ENCODE measurements at places on chromosomes 4 and X.

DNA sequence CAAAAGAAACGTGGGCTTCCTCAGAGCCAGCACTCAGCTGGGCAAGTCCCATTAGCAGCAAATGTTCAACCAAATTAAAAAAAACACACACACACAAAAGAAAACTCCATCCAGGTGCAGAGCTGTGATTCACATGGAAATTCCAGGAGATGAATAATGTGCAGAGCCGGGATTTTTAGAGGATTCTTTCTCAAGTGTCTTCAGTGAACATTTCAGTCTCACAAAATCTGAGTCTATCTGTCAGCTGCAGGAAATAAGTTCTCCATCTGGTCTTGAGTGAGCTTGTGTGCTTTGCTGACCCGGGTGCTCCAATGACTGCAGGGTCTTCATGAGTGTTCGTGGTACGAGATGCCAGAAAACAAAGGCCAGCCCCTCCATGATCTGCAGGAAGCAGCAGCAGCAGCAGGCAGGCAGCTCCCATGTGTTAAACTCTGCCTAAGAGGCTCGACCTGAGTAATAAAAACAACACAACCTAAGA lies 44.3 kb downstream of the RASGEF1B start:
- DNase-seq, result no peak

DNA sequence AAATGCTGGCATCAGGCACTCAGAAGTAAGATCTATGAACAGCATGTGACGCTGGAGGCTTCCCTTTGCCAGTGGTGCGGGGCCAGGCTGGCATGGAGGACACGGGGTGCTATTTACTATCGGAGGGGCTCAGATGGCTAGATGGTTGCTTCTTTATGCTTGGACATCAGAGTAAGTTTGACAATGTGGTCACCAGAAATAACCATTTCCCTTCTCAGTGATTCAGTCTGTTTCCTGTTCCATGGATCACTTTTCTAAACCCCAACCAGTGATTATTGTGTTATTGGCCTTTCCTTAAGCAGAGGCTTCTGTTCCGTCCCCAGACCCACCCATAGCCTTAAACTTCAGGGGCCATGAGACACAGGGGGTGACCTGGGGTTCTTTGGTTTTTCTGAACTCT lies 55.4 kb upstream of the DHX15 start:
- no peak for DNase-seq

DNA sequence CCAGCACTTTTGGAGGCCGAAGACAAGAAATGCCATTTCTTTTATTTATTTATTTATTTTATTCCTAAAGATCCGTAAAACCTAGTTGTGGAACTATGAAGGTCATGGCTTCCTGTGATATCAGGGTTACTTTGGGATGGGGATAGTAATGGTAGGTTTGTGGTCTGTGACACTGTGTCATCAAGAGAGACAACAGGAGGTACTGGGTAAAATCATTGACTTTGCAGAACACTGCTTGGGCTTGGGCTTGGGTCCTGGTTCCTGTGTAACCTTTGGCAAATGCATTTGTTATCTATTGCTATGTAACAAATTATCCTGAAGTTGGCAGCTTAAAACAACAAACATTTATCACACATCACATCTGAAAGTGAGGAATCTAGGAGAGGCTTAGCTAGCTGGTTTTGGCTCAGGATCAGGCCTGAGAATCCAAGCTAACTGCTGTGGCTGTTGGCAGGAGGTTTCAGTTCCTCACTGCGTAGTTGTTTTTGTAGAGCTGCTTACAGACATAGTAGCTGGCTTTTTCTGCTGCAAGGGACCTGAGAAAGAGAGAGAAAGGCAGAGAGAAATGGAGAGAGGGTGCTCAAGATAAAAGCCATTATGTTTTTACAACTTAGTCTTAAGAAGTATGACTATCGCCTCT lies 576.4 kb upstream of the SLIT2 start:
- DNase-seq, result no peak

DNA sequence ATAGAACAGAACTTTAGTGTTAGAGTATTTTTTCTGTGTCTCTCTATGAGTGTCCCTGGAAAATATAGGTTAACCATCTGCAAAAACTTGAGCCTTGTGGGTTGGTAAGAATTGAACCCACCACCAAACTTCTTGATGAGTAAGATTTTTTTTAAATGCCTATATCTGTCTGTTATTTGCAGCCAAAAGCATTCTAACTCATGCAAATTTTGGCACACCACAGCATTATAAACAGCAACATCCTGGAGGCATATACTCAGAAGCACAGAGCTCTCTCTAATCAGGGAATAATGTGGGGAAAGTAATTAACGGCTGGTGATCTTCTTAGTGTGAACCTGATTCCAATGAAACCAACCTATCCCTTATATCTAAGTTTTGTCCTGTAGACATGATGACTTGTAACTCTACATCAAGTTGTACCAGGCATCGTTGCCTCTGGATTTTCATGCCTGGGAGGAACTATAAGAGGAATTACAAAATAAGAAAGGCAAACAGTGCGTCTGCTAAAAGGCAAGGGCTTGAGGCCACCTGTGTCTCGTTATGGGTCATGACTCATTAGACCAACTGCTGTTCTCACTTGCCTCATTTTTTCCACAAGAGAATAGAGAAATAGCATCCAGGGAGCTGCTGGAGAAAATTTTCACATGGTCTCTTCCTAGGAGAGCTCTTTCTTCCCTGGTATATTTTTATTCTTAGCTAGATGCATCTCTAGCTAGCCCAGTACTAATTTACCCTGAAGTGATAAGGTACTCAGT lies 202.4 kb downstream of the CHIC2 start:
- DNase-seq, result no peak

- no peak for DNase-seq
These were observed 142.4 kb downstream of the AMELX start for GRCh38 chrX:11435568-11435967.

DNA sequence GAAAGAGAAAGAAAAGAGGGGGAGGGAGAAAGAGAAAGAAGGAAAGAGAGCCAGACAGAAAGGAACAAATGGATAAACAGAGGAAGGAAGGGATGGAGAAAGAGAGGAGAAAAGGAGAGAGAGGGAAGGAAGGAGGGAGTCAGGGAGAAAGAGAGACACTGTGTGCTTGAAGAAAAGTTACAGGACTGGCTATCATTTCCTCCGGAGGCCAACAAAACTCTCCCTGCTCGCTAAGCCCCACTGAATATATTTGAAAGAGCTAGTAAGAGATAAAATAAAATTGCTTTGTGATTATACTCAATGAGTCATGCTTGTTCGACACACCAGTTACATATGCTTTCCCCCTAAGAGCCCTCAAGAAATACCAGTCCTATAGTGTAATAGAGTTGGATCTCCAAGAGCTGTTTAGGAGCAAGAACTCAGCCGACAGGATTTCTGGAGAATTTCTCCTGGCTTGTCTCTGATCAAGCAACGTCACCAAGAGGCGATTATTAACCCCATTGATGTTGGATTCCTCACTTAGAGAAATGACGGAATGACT lies 102.2 kb downstream of the MXRA5 start:
- no peak for DNase-seq

DNA sequence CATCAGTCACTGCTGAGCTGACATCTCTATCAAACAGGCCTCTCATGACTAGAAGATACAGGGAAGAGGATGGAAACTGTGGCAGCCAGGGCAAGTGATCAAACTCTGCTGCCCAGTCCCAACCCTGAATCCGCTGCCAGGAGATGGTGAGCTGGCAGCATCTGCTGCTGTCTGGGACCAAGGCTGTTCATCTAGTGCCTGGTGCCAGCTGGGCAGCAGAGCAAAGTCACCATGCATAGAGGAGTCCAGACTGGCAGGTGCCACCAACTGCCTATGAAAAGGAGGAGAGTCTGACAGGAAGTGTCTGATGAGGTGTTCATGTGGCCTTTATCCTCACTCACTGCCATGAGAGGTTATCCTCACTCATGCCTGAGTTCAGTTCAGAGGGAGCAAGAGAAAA lies 518.9 kb downstream of the MID1IP1 start:
- DNase-seq, result no peak

GRCh38 chr4:128455480-128455879 lies 167.9 kb upstream of the PGRMC2 start:
- no peak for DNase-seq

DNA sequence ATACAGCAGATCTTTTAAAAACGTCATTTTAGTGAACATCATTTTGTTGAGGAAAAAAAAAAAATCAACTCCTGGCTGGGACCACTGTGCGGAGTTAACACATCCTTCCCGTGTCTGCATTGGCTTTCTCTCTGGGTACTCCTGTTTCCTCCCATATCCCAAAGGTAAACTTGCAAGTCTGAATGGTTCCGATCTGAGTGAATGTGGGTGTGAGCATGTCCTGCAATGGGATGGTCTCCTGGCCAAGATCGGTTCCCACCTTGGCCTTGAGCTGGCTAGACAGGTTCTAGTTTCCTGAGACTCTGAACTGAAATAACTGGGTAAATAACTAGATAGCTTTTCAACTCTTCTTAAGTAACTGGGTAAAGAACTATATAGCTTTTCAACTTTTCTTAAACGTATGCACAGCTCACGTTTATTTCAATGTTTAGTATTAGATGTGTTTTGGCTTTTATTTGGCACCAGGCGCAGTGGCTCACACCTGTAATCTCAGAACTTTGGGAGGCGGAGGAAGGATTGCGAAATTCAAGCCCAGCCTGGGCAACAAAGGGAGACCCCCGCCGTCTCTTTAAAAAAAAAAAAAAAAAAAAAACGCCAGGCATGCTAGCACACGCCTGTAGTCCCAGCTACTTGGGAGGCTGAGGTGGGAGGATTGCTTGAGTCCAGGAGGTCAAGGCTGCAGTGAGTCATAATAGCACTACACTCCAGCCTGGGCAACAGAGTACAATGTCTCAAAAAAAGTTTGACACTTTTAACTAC lies 14.0 kb downstream of the RBMX start:
- no peak for DNase-seq

DNA sequence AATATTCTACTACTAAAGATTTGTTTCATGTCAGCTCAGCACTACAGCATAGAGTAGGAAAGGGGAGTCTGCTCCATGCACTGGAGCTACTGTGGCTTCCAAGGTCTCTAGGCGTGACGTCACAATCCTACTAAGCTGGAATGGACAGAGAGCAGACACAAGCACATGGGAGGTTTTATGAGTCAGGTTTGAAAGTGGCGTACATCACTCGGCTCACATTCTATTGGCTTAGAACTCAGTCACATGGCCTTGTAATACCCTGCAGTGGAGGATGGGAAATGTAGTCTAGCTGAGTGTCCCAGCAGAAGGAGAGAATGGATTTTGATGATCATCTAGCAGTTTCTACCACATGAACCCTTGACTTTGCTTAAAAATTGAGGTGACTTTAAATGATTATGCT lies 624.8 kb upstream of the ATOH1 start:
- no peak for DNase-seq

DNA sequence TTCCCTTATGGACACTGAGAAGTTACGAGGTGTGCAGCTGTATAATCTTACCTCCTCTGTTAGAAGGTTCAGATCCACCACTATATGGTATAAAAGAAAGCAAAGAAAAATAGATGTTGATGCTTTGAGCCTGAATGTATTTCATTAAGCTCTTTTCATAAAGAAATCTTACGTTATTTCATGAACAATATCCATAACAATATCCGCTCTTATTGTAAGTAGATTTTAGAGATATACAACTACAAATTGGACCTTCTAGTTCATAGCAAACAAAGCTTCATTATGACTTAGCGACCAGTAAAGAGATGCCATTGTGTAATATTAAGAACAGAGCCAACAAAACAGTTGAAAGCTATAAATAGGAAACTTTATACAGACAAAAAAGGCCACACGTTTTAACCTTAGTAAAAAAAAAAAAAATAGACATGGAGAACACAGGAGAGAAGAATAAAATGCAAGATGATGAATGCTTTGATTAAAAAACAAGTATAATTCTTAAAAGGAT lies 203.6 kb downstream of the PDGFC start:
- no peak for DNase-seq

DNA sequence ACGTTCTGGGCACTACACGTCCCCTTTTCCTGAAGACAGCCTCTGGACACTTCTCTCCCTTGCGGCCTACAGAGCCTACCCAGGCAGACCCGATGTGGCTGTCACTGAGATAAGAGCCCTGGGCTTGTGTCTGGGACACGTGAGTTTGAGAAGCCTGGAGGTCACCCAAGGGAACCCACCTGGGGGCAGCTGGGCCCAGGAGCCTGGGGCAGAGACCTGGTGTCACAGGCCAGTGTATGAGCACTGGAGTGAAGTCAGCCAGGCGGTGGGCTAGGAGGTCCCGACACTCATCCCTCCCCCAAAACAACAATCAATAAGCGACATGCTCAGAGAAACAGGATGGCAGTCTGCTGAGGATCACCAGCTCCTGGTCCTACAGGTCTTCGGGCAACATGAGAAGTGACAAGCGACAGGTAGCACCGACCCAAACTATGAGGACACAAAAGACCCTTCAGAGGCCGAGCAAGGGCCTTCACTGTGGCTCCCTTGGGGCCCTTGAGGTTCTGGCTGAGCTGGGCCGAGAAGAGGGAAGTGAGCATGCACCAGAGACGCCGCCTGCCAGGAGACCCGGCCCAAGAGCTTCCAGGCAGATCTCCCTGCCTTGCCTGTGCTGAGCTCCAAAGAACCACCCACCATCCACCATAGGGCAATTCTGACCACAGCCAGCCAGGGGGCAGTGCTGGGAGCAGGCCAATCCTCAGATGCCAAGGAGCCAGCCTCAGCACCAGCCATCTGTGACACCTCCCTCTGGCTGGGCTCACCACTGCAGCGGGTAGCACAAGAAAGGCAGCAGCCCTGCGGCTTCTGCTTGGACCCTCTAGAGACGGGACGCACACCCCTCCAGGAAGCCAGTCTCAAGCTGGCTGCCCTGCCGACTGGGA lies 11.0 kb upstream of the DUSP9 start:
- DNase-seq, result no peak

DNA sequence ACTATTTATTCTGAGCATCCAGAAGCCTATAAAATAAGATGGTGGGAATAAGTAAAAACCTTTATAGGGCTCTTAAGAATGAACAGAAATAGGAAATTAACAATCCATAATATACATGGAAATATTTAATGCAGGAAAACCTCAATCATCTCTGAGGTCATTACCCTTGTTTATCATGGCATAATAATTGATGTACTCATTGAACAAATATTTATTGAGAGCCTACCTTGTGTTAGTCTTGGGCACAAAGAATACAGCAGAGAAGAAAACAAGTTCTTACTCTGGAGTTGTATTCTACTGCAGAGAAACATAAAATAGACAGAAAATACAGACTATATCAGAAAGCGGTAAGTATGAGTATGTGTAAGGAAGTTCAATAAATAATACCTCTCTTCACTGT lies 167.2 kb downstream of the COX18 start:
- no peak for DNase-seq

DNA sequence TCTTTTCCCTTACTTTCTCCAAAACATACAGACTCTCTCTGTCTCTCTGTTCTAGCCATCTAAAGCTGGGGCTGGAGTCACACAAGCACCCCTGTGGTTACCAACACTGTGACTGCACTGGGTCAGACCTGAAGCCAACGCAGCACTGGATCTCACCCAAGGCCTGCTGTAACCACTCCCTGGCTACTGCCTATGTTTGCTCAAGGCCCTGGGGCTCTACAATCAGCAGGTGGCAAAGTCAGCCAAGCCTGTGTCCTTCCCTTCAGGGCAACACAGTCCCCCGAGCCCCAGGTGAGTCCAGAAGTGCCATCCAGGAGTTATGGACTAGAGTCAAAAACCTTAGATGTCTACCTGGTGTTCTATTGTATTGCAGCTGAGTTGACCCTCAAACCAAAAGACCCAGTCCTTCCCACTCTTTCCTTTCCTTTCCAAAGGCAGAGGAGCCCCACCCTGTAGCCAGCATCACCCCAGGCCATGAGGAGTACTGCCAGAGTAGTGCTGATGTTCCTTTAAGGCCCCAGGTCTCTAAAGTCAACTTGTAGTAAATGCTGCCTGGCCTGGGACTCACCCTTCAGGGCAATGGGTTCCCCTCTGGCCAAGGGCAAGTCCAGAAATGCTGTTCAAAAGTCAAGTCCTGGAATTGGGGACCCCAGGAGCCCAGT lies 58.8 kb upstream of the RAP2C start:
- DNase-seq, result no peak

GRCh38 chr4:93981594-93981993 lies 153.0 kb downstream of the ATOH1 start:
- DNase-seq, result no peak
